ENCODE measurements at places on chromosomes 7 and 10.

GRCh38 chr10:29830531-29831512 is 196.1 kb upstream of the SVIL start:
- no peak for DNase-seq

- no peak for DNase-seq
These were observed 149.2 kb downstream of the C1GALT1 start for GRCh38 chr7:7331523-7331922.

- DNase-seq, result no peak
These were observed 8.1 kb upstream of the ARHGAP22 start for GRCh38 chr10:48613016-48613415.

GRCh38 chr10:34319197-34319846 is 495.8 kb downstream of the PARD3 start:
- DNase-seq, result no peak

GRCh38 chr10:103204353-103205255 is 11.5 kb upstream of the NT5C2 start:
- DNase-seq, result no peak

- DNase-seq, result no peak
These were observed 202.6 kb upstream of the STEAP4 start for GRCh38 chr7:88509341-88509740.

- no peak for DNase-seq
These were observed 190.9 kb downstream of the FANK1 start for GRCh38 chr10:126087153-126087680.

- no peak for DNase-seq
These were observed 116.1 kb downstream of the KLF6 start for GRCh38 chr10:3668966-3669330.
